ENCODE measurements at places on chromosomes 12 and 14.

DNA sequence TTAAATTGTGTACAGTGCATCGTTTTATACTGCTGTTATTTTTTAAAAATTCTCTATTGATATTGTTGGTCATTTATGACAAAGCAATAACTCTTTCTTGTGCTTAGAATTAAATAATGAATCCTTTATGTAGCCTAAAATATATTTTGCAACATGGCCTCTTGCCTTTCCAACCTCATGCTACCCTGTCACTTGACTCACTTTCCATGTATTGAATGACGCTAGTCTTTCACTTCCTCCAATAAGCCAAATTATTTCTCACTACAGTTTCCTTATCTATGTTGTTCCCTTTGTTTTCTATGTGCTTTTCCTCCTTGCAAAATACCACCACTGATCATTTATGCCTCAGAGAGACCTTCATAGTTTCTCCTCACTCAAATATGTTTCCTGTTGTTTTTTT, 16.3 kb upstream of the EPYC start:
- DNase-seq = no peak

GRCh38 chr14:35122696-35123387, 490 bp downstream of the PRORP start:
- no peak for DNase-seq

DNA sequence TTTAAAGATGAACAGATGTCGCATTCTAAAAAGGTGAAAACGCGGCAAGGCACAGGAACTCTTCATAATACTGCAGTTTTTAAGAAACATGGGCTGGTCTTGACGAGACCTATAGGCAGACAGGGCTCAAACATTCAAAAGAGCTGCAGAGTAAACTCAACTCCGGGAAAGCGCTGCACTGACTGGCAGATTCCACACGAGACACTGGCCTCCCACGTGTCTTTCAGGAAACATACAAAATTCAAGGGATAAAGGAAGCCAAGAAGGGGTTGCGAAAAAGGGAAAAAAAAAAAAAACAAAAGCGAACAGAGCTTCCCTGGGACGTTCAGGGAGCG, 614 bp upstream of the ARF6 start:
- DNase-seq = no peak

- peak; percentile 52 for DNase-seq
Measured at GRCh38 chr12:106303202-106303820, 778 bp downstream of the TCP11L2 start.

GRCh38 chr12:12069821-12070548, 754 bp upstream of the BCL2L14 start:
- DNase-seq = no peak

DNA sequence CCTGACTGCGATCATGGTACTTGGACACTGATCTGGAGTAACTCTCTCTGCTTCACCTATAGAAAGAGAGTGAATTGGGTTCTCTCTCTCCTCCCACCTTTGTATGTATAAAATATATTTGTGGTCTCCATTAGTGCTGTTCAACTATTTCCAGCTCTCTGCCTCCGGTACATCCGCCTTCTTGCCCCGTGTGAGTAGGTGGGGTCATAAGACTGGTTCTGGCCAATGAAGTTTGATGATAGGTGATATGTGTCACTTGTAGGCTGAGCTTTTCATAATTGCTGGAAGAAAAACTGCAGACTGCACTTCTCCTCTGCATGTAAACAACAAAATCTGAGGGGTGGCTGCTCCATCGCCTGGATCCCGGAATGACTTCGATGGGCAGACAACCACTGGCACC, 210.4 kb downstream of the EXOC5 start:
- no peak for DNase-seq
